ENCODE measurements at places on chromosomes 6 and 20. TPM values are rescaled to one million over a fixed set of nuclear protein-coding genes. Genes with fewer than 3 reads are reported as not detected.

Gene RFX6
- total RNA-seq = not detected

Gene PLCB4
- total RNA-seq = 2.5 TPM

- no peak for DNase-seq
Measured at GRCh38 chr6:146911635-146912215, 292.5 kb upstream of the STXBP5 start.

- no peak for DNase-seq
Measured at GRCh38 chr6:107576852-107577251, 86.9 kb downstream of the SOBP start.

GRCh38 chr6:130259557-130259956 lies 36.8 kb upstream of the SAMD3 start:
- DNase-seq = no peak

DNA sequence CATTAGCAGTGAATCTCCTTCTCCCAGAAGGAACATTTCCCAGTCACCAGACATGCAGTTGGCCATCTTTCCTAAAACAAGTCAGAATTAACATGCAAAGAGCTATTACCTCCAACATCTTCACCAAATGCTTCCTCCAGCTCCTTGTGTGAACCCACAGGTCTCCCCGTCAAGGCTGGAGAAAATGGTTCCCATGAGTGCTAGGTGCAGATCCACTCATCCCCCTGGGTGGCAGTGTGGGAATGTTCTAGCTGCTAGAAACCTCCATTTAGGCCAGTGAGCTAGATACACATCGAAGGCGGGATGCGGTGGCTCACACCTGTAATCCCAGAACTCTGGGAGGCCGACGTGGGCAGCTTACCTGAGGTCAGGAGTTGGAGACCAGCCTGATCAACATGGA lies 603.9 kb upstream of the SLC35B3 start:
- no peak for DNase-seq

DNA sequence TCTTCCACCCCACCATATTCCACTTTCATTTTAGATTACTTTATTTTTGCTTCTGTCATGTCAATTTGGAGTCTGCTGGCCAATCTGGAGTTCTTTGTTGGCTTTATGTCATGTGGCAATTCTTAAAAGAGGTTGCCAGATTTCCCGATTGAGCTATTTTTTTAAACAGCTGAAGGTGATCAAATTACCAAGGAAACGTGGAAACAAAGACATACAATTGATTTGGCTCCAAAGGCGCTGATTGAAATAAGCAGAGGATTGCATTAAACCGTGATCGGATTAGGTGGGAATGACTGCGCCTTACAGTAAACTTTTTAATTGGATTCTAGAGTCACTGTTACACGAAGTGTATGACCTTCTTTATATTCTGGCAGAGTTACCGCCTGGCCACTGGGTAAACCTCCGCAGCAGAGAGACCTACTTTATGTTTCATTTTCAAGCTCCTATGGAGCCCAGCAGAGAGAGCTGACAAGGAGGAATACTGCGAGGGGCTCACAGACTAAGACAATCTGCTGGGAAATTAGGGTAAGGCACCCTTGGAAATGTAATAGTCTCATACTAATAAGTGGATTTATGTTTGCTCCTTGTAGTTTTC lies 37.9 kb downstream of the SIM1 start:
- no peak for DNase-seq
